ENCODE measurements at places on chromosomes 5 and 9.

DNA sequence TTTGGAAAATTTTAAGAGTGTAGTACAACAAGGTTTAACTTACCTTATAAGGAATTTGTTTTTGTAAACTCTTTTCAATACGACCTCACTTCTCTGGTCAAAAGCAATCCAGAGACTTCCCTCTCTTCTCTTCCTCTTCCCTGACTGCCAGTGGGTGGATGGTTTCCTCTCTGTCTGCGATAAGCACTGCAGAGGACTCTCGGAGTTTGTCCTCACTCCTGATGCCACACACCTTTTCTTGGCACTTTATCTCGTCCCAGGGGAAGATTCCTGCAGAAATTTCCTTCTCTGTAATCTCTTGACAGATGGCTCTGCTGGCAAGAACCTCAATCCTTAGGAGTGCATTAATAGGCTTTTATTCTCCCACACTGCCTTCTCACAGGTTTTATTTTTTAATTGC is 641.6 kb downstream of the NR2F1-AS1 start:
- no peak for DNase-seq

DNA sequence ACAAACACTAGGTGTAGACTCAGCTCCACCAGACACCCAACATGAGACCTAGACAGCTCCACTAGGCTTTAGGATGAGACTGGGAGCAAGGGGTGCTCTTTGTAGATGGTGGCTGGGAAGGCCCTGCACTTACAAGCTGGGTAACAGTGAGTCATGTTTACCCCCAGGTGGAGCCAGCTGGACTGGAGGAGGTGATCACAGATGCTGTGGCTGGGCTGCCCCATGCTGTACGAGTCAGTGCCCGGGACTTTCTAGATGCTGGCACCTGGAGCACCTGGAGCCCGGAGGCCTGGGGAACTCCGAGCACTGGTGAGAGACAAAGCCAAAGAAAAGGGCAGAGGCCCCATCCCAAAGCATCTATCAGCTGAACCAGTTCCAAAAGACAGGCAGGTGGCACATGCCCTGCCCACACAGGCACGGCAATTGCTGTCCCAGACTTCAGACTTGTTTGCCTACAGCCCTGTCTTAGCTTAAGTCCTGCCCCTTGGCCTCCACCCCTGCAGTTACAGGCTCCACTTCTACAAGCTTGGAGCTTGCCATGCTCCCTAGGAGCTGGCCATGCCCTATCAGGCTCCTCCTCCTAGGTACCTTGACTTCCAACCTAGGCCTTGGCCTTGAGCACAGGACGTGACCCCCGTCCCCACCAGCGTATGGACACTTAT is 2.7 kb downstream of the CCL27 start:
- no peak for DNase-seq

DNA sequence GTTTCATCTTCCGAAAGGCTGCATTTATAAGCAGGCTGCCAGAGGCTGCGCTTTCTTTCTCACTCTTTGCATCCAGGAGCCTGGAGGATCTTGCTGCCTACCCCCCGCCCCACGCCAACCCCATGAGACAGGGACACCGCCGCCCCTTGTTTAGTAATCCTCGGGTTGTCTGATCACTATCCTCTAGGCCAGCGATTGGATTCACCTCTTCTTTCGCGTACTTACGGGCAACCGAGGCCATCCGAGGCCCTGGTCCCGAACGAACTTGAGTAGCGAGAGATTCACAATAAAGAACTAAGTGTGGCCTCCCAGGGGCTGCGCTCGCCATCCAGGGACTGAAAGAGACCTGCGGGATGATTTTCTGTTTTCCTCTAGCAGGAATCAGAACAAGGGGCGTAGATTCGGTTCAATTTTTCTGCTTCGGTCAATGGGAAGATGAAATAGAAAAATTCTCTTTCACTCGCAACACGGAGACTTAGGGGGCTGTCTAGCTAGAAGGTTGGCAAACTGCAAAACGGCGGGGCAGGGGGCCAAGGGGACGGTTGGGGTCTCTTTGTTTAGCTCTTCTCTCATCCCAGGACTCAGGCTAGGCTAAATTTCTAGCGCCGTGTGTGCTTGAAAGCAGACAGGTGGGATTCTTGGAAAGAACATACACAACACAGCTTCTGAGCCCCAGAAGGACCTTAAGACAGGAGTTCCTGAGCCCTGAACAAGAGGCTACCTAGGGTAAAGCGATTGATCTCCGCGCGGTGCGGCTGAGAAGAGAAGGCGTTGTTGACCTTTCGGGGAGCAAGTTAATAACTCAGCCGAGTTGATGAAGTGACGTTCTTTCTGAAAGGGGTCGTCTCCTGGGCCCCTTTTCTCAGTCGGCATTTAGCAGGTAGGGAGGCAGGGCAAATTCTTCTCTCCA is 5.8 kb upstream of the ISL1 start:
- DNase-seq: no peak

DNA sequence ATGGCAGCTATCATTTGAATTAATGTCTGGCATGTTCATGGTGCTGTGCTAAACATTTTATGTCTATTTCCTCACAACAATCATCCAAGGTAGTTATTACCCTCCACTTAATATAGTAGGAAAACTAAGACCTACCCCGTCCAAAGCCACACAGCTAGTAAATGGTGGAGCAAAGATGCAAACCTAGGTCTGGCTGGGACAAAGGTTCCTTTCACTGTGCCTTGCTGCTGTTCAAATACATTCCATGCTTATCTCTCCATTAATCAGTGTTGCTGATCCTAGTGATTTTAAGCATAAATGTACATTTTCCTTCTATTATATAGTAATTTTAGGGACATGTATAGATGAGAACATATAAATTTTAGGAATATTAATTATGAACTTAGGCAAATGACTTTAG is 38.7 kb downstream of the CCDC125 start:
- no peak for DNase-seq

DNA sequence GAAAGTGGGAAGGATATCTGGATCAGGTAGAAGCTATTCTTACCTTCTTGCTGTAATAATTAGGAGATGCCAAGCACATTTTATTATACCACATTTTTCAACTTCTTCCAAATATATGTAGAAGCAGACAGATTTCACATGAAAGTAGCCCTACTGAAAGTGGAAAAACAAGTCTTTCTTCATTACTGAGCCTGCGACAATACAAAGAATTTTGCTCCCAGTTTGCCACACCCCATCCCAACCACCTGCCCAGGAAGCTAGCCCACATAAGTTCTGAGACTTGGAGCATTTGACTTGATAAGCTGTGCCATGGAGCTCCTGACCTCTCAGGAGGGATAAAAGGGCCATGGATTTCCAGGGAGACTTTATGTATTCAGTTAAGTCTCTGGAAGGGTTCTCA is 249.1 kb upstream of the ADCY2 start:
- DNase-seq: no peak

- no peak for DNase-seq
Measured at GRCh38 chr9:19201899-19202891, 28.3 kb upstream of the DENND4C start.

- DNase-seq: no peak
Measured at GRCh38 chr9:125524583-125525355, 182.2 kb downstream of the MAPKAP1 start.
